ENCODE measurements at places on chromosomes 7 and 10.

DNA sequence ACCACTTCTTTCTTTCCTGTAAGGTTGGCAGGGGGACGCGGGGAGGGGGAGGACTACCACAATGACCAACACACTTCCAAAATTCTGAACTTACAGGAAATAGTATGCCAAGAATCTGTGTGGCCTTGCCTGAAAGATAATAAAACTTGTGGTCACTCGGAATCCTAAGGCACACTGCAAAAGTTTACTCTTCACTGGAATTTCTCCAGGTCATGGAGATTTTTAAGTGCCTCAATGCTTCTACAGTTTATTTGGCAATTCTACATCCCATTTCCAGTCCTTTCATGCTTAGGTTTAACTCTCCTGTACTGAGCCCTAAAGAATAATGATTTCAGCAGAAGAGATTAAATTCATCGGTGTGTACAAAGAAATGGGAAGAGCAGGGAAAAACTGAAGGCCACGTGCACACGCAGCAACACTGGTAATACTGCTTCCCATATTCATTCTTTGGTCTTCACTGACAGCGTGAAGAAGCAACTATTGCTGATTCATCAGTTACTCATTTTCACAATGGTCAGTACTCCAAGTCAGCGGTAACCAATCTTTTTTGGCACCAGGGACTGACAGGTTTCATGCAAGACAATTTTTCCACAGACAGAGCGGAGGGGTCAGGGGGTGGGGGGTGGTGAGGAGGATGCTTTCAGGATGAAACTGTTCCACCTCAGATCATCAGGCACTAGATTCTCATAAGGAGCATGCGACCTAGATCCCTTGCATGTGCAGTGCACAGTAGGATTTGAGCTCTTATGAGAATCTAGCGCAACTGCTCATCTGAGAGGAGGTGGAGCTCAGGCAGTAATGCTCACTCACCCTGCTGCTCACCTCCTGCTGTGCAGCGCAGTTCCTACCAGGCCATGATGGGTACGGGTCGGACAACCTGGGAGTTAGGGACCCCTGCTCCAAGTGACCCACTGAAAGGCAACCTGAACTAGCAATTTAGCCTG lies 9.8 kb downstream of the LARP4B start:
- DNase-seq, result no peak

- DNase-seq, result no peak
Observed at GRCh38 chr7:30845426-30846135, 66.1 kb upstream of the AQP1 start.

DNA sequence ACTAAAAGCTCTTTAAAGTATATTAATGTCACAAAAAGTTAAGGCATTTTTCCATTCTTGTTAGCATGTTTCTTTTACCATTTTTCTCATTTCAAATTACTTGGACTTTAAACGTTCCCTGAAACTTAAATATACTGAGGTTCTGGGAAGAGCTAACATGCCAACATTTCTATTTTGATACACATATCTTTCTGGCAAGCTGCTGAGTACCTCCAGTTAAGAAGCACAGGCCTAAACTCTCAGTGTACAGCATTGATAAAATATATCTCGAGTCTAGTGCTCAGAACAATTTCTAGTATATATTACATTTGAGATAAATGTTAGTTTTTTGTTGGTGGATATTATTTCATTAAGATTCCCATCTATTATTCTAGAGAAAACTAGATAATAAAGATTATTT lies 612.9 kb upstream of the KCND2 start:
- no peak for DNase-seq

DNA sequence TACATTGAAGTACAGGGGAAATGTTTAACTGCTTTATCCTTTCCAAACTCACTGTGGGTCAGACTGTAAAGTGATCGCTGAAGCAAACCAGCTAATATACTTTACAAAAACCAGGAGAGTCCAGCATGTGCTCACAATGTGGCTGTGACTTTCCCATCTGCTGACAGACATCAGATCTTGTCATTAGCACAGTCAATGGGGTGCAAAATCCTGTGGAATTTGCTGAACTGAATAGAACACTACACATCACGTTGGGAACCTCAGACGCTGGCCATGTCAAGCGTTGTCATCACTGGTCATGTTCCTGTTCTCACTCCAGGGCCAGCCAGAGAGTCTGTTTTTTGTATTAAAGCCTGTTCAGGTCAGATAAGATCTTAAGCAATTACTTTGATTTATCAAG lies 83.4 kb downstream of the AGMO start:
- DNase-seq, result no peak
